GM04503 (cell line): ENCODE measurements at places on chromosomes 12 and 14.
A peak's percentile ranks its signal among the peaks of the same experiment; 100 is the strongest.

DNA sequence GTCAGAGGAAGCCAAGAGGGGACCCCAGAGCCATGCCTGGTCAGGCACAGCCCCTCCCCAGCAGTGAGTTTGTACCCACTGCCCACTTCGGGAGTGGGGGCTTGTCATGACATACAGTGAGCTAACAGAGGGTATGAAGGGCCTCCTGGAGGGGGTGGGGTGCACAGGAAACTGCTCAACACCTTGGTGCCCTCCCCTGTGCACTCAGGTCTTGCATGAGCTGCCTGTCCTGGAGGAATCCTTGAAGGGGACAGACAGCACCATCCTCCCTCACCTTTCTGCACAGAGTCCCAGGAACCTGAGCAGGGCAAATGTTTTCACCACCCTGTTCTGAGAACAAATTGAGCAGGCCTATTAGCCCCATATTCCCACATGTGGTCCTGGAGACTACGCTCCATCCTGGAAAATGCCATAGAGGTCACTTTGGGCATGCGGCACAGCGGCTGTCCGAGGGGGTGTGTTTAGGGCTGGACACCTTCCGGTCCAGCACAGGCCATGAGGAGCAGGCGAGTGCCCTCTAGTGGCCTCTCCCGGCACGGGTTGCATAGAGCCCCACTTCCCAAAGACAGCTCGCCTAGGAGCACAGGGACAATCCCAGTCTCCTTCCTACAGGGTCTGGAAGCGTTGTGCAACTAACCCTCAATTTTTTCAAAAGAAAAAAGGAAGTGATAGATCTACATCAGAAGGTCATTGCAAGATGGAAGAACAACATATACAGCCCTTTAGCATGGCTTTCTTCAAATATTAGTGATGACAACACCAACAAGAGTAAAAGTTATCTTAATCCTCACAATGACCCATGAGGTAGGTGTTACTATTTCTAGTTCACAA lies 31.9 kb upstream of the ZFP36L1 start:
- no peak for DNase-seq

GRCh38 chr14:68089146-68089731 lies 269.7 kb downstream of the RAD51B start:
- DNase-seq: no peak

GRCh38 chr12:71060426-71060825 lies 97.4 kb downstream of the TSPAN8 start:
- no peak for DNase-seq

DNA sequence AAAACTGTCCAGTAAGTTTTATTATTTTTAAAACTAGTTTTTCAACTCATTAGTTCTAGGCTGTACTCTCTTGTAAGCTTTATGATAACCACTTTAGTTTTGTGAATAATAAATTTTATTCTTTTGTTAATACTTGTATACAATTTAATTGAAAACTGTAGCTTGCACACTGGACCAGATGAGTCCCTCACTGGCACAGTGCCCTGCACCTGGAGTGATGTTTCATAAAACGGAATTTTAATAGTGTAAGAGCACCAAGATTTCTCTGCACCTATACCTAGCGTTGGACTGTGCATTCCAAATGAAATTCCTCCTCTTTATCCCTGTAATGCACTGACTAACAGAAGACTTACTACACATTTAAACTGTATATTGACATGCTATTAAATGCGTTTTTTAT lies 80.8 kb downstream of the PRIMA1 start:
- DNase-seq: no peak

- no peak for DNase-seq
Measured at GRCh38 chr14:95530473-95531276, 4.2 kb upstream of the GLRX5 start.

- no peak for DNase-seq
Measured at GRCh38 chr12:74527491-74527890, 10.1 kb upstream of the ATXN7L3B start.

DNA sequence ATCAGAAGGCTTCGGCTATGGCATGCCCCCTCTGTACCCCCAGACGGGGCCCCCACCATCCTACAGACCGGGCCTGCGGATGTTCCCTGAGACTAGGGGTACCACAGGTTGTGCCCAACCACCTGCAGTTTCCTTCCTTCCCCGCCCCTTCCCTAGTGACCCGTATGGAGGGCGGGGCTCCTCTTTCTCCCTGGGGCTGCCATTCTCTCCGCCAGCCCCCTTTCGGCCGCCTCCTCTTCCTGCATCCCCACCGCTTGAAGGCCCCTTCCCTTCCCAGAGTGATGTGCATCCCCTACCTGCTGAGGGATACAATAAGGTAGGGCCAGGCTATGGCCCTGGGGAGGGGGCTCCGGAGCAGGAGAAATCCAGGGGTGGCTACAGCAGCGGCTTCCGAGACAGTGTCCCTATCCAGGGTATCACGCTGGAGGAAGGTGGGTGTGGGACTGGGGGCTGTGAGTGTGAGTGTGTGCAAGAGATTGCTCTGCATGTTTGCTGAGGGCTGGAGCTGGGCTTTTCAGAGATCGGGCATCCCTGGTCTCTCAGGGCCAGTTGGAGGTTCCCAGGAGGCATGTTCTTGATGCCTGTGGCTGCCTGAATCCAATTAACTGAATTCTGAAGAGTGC lies 8.6 kb downstream of the NFATC4 start:
- DNase-seq: no peak

- DNase-seq: no peak
Measured at GRCh38 chr14:101004176-101004575, 100.7 kb upstream of the RTL1 start.

DNA sequence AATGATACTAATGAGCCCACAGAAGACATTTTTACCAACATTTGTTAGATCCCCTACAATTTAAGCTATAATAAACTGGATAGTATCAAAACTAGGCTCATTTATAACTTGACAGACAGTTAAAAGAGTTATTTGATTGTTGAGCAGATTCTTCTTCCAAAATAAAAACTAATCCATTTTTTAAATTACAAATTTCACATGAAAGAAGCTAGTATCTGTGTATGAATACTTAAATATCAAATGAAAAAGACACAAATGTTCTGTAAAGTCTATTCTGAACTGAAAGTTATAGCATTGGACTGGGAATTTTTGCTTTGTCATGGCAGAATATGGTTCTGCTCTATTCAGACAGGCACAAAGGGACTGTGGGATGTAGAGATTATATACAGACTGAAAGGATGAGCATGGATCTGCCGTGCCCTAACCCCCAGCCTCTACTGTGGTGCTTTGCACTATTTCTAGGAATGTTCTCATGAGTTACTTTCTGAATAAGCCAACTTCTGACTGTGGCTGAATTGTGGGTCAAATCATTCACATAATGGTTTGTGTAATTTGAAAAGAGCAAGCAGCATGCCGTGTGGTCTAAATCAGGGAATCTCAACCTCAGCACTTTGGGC lies 352.7 kb downstream of the KCNH5 start:
- DNase-seq: no peak

DNA sequence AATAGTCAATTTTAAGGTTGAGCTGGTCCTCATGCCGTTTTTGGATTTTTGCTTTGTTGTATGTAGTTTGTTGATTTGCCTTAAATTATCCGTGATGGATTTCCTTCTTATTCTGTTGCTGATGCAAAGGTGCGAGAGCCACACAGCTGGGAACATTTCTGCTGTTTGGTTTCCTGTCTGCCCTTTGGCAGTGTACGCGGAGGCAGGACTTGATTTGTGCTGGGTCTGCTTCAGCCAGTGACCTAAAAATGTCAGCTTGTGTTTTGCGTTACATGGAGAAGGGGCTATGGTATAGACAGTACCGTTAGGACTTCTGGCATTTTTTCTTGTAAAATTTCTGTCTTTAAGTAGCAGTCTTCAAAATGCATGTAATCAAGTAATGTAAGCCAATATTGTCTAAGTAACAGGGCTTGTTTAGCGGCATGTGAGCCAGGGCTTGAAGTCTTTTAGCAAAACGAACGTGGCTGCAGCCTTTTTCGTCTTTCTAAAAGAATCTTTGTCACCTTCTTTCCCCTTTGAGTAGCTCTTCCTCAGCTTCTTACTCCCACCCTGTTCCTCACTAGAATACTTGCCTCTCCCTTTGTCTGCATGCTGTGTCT lies 18.2 kb upstream of the RD3L start:
- DNase-seq: no peak

GRCh38 chr12:1350934-1351240 lies 243.5 kb downstream of the FBXL14 start:
- DNase-seq: no peak

DNA sequence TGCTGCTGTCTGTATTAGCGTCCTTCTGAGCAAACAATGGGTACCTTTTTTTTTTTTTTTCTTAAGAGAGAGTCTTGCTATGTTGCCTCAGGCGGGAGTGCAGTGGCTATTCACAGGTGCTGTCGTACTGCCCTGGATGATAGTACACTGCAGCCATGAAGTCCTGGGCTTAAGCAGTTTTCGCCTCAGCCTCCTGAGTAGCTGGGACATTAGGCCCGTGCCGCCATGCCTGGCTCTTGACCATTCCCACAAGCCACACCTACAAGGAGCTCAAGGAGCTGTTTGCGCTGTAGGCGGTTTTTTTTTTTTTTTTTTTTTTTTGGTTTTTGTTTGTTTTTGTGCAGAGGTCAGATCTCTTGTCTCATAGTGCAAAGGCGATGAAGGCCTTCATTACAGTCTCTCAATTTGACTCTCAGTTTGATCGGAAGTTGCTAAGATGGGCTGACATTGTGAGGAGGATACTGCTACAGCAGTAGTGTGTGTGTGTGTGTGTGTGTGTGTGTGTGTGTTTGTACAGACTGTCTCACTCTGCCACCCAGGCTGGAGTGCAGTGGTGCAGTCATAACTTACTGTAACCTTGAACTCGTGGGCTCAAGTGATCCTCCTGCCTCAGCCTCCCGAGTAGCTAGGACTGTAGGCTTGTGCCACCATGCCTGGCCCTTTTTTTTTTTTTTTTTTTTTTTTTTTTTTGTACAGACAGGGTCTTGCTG lies 34.2 kb downstream of the TRAF3 start:
- DNase-seq: no peak

DNA sequence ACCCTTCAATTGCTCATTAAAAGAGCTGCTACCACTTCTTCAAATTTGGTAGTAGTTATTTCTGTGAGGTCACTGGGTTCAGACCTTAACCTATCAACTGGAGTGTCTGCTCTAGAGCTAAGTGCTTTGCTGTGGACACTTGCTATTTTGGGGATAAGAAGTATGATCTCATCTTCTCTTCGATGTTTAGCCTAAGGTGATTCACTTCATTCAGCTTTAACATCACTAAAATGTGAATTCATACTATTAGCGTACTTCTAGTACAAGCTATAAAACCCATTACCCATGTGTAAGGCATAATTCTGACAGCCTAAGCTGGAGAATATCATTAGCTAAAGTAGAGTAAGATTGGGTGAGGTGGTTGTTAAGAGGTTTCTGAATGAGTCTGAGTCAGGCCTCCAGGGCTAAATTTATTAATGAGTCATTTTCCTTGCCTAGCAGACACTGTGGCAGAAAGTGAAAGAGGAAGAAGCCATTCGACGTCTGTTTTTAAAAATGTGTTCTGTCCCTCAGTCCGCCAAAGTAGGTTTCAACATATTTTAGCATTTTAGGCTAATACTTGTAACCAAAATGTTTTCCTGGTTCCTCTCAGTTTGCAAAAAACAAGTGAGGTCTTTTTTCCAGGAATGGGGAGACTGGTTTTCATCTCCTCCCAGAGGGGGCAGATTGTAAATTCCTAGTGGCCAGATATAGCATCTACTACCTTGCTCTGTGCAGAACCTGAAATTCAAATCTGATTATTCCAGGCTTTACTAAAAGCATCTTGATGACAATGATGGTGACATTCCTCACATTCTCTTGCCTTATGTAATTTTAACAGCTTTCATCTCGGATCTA lies 103.6 kb downstream of the SSPN start:
- DNase-seq: no peak

GRCh38 chr14:32230695-32231280 lies 27.7 kb upstream of the RNU6-8 start:
- peak; percentile 84 for DNase-seq

DNA sequence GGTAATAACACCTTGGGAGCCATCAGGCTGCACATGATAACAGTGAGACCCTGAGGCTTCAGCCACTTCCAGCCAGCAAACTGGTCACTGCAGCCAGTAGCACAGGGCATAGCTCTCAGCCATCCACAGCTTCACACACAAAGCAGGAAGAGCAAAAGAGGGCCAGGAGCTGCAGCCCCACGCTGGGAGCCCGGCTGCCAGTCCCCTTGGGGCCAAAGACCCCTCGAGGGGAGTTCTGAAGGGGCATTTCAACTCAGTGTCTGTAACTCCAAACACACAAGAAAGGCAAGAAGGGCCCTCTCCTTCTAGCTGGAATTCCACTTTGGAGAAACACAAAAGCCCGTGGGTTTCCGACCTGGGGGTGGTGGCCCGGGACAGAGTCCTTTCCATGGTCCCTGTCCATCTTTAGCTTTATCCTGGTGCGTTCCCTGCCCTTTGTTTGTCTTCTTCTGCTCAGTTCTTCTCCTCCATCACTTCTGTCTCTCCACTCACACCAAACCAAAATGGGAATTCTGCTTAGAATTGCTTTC lies 151.8 kb upstream of the FKBP4 start:
- DNase-seq: no peak

DNA sequence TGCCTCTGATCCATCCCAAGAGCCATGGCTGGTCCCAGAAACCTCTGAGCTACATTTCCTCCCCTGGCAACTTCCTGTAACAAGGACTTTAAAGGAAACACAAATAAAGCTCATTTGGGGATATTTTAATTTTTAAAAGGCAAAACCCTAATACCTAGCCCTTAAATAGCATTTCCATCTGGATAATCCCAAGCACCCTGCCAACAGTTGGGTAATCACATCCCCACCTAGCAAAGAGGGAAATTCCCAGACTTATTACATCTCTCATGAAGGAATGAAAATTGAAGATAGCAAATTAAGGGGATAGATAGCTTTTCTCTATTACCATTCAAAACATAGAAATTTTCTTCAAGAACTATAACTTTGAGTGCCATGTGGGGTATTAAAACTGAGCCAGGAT lies 213.7 kb upstream of the BMP4 start:
- DNase-seq: no peak

- DNase-seq: no peak
Measured at GRCh38 chr14:23093526-23093925, 1.4 kb downstream of the ACIN1 start.

GRCh38 chr12:49109641-49110463 lies 795 bp downstream of the LMBR1L start:
- DNase-seq: no peak

GRCh38 chr14:92954933-92955332 lies 32.0 kb downstream of the CHGA start:
- no peak for DNase-seq

GRCh38 chr14:105166571-105167302 lies 1.8 kb downstream of the JAG2 start:
- no peak for DNase-seq

DNA sequence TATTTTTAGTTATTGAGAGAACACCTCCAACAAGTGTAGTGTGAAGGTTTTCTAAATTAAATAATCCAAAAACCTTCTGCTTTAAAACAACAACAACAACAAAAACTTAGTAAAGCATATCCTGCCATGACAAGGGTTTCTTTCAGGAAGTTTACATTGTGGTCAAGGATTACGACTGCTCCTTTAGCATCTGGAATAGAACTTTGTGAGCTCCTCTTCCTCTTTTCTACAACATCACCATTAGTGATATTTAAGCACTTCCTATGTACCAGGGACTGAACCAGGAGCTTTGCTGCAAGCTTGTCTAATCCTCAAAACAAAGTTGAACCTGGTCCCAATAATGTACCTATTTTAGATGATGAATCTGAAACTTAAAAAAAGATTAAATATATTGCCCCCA lies 315.4 kb upstream of the KITLG start:
- no peak for DNase-seq
